M059J (cell line): ENCODE measurements at places on chromosomes 7 and 10. TPM values are rescaled to one million over a fixed set of nuclear protein-coding genes. Genes with fewer than 3 reads are reported as not detected.

Gene SUN3
- 0.59 TPM in 1 of 2 replicates, not detected in the other for total RNA-seq

GRCh38 chr7:47669901-47670384, 88.0 kb upstream of the TNS3 start:
- DNase-seq = no peak

- DNase-seq = peak; percentile 96
These were observed 104.3 kb upstream of the CAV2 start for GRCh38 chr7:116395141-116395791.

DNA sequence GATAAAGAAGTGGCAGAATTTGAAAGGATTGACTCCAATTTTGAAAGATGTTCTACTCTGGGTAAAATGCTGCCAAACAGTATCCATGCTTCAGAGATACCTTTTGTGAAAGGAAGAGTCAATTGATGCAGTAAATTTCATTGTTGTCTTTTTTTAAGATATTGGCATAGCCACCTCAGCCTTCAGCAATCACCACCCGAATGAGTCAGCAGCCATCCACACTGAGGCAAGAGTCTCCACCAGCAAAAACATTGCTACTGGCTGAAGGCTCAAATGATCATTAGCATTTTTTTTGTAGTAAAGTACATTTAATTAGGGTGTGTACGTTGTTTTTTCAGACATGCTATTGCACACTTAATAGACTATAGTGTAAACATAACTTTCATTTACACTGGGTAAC, 31.7 kb upstream of the CYP26C1 start:
- DNase-seq = peak; percentile 67

- DNase-seq = no peak
These were observed 22.3 kb upstream of the ZEB1 start for GRCh38 chr10:31296754-31297153.

GRCh38 chr10:11252887-11253286, 235.2 kb downstream of the CELF2 start:
- DNase-seq = no peak

DNA sequence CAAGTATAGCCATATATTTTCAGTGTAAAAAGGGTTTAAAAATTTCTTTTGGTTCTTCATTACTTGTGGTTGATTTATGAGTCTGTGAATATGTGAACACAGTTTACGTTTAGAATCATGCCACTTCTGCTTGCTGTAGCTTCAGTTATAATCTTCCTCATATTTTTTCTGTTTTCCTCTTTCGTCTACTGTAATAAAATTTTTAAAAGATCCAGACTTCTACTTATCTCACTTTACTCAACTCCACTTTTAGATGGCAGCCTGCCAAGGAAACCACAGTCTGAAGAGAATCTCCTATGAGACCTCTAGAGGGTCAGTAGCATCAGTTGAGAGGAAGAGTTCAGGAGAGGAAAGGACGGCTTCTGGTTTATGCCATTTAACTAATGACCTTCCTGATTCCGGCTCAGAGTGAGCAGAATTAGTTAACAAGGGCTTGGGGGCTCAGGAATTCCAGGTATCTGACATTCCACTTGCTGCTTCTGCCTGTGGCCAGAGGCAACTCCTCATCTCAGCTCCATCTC, 21.4 kb downstream of the CREB5 start:
- peak; percentile 14 for DNase-seq

DNA sequence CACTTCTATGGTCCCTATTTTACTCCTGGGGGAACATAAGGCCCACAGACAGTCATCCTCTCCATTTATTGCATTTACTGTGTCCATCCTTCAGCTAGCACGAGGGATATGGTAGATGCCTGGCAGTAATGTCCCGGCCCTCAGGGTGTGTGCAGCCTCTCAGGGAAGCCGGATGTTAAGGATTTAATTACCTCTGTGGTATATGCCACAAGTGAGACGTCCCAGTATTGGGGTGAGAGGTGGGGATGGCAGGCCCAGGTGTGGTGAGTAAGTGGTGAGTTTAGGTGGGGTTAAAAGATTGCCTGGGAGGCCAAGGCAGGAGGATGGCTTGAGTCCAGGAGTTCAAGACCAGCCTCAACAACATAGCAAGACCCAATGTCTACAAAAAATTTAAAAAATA, 144.9 kb downstream of the SH3PXD2A start:
- DNase-seq = peak; percentile 36
